NCI-H2171 treated with DMSO at 0.1 percent for 48 hours (cell line): ENCODE measurements at places on chromosomes 5 and 9.

DNA sequence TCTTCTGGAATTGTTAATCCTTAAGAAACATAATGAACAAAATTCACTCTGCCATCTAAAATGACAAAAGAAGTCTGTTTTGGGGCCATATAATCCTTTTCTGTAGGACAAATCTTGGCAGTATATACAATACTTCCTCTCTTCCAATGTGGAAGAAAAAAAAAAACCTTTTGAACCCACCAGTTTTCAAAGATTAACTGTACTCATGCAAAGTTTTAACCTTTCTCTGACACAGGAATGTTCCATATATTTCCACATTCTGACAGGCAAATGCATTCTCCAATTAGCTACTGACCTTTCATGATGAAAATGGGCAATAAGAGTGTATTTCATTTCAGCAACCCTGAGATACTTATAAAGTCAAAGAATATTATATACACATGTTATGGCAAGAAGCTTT lies 65.4 kb downstream of the RNF130 start:
- no peak for DNase-seq

- DNase-seq = peak; percentile 20
Measured at GRCh38 chr9:127418037-127418471, 6.1 kb upstream of the ZNF79 start.

GRCh38 chr9:129026442-129027223 lies 1.5 kb downstream of the SH3GLB2 start:
- peak; percentile 43 for DNase-seq

DNA sequence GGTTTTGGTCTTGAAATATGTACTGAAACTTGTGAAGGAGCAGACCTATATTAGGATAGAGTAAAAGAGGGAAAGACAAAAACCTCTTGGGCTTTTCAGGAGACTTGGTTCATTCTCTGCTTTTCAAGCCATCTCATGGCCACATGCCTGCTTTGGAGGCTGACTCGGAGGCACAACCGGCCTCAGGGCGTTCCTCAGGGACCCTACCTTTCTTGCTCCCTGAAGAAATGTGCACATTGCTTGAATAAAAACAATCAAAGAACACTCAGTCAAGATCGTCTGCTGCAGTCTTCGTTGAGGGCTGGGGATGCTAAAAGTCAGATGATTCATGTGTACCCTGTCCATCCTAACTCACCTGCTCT lies 994 bp downstream of the IRGM start:
- DNase-seq = no peak

DNA sequence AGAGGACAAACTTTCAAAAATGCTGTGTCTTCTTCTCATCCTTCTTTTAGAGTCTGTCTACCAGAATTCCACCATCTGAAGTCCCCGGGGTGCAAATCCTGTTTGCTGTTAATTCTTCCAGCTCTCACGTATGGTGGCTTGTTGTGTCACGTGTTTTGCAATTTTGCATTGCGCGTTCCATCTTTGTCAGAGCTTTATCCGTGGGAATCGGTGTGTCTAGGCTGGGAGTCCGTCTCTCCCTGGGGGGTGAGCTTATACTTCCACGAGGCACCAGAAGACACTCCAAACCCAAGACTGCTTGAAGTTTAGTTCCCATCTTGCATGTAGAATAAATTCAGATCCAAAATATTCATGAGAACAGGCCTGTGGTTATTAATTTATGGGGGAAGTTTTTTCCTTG lies 6.1 kb upstream of the FIBCD1 start:
- no peak for DNase-seq
